Skeletal muscle tissue (tissue), 5 donors: ENCODE measurements at places on chromosomes 6 and 20. TPM values are rescaled to one million over a fixed set of nuclear protein-coding genes. Genes with fewer than 3 reads are reported as not detected.

DNAH8 gene
- 14.6 TPM for total RNA-seq

KIF25 gene
- total RNA-seq: not detected

FRK gene
- total RNA-seq: 1.6 TPM

CRISP2 gene
- total RNA-seq: not detected

RPN2 gene
- total RNA-seq: 117 TPM

SLC32A1 gene
- total RNA-seq: not detected

ADGB gene
- total RNA-seq: not detected

MCCD1 gene
- total RNA-seq: not detected

TMEM244 gene
- not detected for total RNA-seq

AVP gene
- not detected for total RNA-seq

ZCCHC3 gene
- total RNA-seq: 39.1 TPM

TRDN gene
- 73.1 TPM for total RNA-seq

TMC2 gene
- not detected for total RNA-seq

ZC2HC1B gene
- not detected for total RNA-seq

KIAA0408 gene
- total RNA-seq: 15.7 TPM

WFDC11 gene
- total RNA-seq: not detected

CDC40 gene
- 11.0 TPM for total RNA-seq

PRDM1 gene
- 1.6 TPM for total RNA-seq

BANF2 gene
- not detected for total RNA-seq

RUNX2 gene
- 0.52 TPM for total RNA-seq

CENPW gene
- total RNA-seq: 4.2 TPM

FITM2 gene
- 9.9 TPM for total RNA-seq

TNXB gene
- total RNA-seq: 130 TPM

PPP1R16B gene
- total RNA-seq: 4.2 TPM

BACH2 gene
- total RNA-seq: 3.7 TPM

TRIM31 gene
- not detected for total RNA-seq

PIM1 gene
- 20.4 TPM for total RNA-seq

LTA gene
- not detected for total RNA-seq

BPIFB1 gene
- not detected for total RNA-seq

SYCP2L gene
- 1.6 TPM for total RNA-seq

CPNE5 gene
- total RNA-seq: 6.3 TPM

BPIFA1 gene
- not detected for total RNA-seq

COL10A1 gene
- total RNA-seq: 0.52 TPM

OPRM1 gene
- not detected for total RNA-seq

EPPIN gene
- total RNA-seq: not detected

BNIP5 gene
- not detected for total RNA-seq
